Mesendoderm (in vitro differentiated cells): ENCODE measurements at places on chromosomes 3 and 15.

DNA sequence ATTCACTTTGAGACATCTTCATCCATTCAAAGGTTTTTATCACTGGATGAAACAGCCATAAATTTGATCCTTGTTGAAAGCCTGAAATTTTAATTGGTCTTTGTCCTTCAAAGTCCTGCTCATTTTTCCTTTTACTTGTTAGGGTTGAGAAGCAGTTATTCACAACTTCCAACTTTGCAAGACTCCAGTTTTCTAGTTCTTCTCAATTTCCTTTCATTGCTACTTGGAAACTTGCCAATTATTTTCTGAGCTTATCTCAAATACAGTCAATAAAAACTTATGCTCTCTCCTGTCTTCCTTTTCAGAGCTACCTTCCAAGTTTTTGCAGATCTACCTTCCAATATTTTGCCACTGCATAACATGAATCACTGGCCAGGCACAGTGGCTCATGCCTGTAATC is 23.7 kb upstream of the CD276 start:
- no peak for DNase-seq

DNA sequence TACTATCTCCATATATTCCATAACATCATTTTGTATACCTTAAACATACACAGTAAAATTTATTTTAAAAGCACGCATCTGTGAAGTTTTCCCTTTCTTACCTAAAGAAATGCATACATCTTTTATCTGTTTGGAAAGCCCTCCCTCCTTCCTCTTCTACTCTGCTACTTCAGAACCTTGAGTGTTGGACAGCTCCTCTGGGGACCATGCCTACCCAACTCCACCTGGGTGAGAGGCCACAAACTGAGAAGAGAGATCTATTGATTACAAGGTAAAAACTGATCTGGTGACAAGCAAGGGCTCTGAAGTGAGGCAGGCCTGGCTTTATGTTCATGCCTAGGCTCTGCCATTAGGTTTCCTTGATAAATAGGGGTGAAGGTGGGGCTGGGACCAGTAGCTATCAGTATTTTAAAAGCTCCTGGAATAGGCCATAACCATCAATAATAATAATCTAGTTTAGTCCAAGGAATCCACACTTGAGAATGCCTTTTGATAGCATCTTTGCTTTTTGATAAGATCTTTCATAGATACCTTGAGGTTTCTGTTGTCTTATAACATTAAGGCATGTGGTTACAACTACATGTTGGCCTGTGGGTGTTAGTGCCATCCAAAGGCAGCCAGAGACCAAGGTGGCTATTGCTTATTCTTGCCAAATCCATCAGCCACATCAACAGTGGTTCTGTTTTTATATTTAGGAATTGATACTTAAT is 148.8 kb downstream of the KCNMB2 start:
- DNase-seq: peak; percentile 71

DNA sequence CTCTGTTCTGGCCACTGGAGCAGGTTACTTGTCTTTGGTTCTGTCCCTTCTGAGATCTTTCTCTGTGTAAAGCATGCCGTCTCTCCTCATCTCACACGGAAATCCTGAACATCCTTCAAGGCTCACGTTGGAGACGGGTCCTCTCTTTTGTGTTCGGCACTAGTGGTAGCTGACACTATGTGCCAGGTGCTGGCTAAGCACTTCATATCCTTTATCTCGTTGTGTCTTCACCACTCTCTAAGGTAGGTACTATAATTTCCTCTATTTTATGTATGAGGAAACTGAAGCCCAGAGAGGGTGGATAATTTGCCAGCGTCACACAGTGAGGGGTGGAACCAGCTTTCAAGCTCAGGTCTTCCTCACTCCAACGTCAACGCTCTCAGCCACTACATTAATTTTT is 1.2 kb downstream of the IFT122 start:
- no peak for DNase-seq

GRCh38 chr3:178003756-178004155 is 532.5 kb upstream of the KCNMB2 start:
- no peak for DNase-seq

DNA sequence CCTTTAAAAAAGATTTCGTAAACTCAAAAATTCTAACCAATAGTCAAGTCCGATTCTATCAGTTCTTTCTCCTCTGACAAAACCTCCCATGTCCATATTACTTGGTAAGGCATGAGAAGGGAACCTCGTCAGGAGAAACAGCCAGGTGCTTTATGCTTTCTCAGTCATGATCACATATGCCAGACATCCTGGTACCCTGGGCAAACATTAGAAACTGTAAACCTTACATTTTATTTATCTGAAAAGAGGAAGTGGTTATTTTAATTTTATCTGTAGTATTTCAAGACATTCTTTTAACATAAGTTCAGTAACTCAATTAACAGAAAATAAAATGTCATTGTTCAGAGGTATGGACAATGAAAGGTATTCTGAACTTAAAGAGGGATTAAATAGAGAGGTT is 474.8 kb upstream of the GBE1 start:
- no peak for DNase-seq

GRCh38 chr3:194194757-194195085 is 58.8 kb downstream of the HES1 start:
- no peak for DNase-seq

- no peak for DNase-seq
Observed at GRCh38 chr15:88395872-88396781, 71.1 kb downstream of the MRPL46 start.

DNA sequence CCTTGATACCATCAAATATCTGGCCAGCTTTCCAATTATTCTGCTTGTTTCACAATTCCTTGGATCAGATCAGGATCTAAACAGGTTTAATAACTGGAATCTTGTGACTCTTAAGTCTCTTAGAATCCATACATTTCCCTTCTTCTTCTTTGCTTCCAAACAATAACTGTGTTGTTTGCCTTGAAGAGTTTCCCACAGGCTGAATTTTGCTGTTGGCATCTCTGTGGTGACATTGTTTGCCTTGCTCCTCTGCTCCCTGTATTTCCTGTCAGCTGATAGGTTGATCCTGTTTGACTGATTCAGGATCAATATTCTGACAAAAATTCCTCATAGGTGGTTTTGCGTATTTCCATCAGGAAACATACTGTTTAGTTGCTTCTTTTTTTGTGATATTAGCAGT is 248.4 kb upstream of the LMCD1 start:
- DNase-seq: no peak

- peak; percentile 43 for DNase-seq
Observed at GRCh38 chr3:21794291-21794690, 43.3 kb upstream of the ZNF385D start.

GRCh38 chr3:21613372-21614070 is 137.5 kb downstream of the ZNF385D start:
- DNase-seq: no peak

GRCh38 chr3:187522293-187522692 is 147.9 kb downstream of the SST start:
- no peak for DNase-seq

- peak; percentile 74 for DNase-seq
Observed at GRCh38 chr3:62142331-62143085, 230.8 kb downstream of the FEZF2 start.

DNA sequence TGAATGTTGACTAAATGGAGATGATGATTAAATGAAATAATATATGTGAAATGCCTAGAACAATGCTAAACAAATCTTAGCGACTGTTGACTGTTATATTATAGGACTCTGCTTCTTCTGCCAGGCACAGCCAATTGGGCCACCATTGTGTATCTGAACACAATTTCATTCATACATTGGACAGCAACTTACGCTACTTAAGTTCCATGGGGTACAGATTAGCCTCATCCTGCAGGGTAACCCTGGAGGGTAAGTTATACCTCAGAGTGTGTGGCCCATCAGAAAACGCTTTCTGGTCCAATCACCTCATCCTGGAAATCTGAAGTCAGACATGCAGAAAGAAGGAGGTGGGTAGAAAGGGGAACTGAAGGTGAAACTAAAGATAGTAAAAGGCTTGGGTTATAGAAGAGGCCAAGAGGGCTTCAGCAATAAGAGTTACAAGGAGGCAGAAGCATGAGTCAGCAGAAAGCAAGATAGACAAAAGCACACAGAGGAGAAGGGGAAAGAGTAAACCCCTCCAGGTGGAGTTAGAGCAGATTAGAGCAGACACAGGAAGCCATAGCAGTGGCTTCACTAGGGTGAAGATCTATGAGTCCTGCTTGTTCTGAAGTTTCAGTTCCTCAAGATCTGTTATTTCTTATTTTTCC is 119.3 kb upstream of the SLC24A5 start:
- DNase-seq: no peak

- peak; percentile 45 for DNase-seq
Observed at GRCh38 chr3:101940521-101941317, 91.4 kb downstream of the NFKBIZ start.

GRCh38 chr3:64267721-64268604 is 42.7 kb upstream of the PRICKLE2 start:
- DNase-seq: peak; percentile 85

- DNase-seq: no peak
Observed at GRCh38 chr3:11230832-11231231, 41.4 kb upstream of the ATG7 start.

DNA sequence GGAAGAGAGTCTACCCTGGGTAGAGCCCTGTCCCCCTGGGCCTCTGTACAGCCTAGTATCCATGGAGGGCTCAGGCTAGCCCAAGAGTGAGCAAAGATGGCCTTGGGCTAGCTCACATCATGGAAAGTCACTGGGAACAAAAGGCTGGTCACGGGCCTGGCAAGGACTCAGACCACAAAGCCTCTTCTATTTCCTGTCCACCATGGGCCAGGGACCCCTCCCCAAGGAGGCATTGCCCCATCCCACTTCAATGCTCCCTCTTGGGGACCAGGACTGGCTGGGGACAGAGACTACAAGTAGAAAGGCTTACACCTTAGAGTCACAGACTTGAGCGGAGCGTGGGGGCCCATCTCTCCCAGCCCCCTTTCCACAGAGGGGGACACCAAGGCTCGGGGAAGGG is 16.9 kb downstream of the DUSP7 start:
- DNase-seq: no peak

DNA sequence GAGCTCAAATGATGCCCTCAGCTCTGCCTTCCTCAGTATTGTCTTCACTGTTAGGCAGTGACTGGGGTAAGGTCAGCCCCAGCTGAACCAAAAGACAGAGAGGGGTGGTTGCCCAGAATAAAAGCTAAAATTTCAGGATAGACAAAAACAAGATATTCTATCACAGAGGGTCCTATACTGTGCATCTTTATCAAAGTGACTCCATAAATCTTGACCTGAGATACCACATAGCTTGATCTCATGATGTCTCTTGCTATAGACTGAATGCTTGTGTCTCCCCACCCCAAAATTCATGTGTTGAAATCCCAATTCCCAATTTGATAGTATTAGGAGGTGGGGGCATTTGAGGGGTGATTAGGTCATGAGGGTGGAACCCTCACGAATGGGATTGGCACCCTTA is 30.4 kb downstream of the EIF1B start:
- no peak for DNase-seq

GRCh38 chr3:12051586-12051985 is 47.4 kb downstream of the SYN2 start:
- peak; percentile 32 for DNase-seq
